Mammary microvascular endothelial cell (primary cell): ENCODE measurements at places on chromosomes 1 and 21. TPM values are rescaled to one million over a fixed set of nuclear protein-coding genes. Genes with fewer than 3 reads are reported as not detected.

The ASAP3 gene
- 3.8 and 5.5 TPM in 2 replicates for total RNA-seq

The ACAP3 gene
- total RNA-seq, result 13.7 and 20.6 TPM in 2 replicates

The SMYD3 gene
- 18.3 and 22.2 TPM in 2 replicates for total RNA-seq

The MANEAL gene
- total RNA-seq, result 0.40 and 0.59 TPM in 2 replicates

The KLHDC7A gene
- not detected in 2 replicates for total RNA-seq

The PARP1 gene
- total RNA-seq, result 201 and 215 TPM in 2 replicates

The HSD3B2 gene
- total RNA-seq, result not detected in 2 replicates

The TIE1 gene
- 427 and 478 TPM in 2 replicates for total RNA-seq

The ARHGAP30 gene
- 0.13 and 0.20 TPM in 2 replicates for total RNA-seq

The PLA2G2D gene
- not detected in 2 replicates for total RNA-seq

The TMEM50B gene
- total RNA-seq, result 26.2 and 38.2 TPM in 2 replicates

The OR2T33 gene
- total RNA-seq, result not detected in 2 replicates

The DISP3 gene
- total RNA-seq, result 0.05 TPM in 1 of 2 replicates, not detected in the other

The PTGS2 gene
- 4.6 and 4.9 TPM in 2 replicates for total RNA-seq

The KIAA0040 gene
- total RNA-seq, result 12.7 and 16.5 TPM in 2 replicates

The GPR161 gene
- total RNA-seq, result 9.1 and 10.5 TPM in 2 replicates

The CNIH3 gene
- total RNA-seq, result 0.39 and 0.73 TPM in 2 replicates

The FMO2 gene
- not detected in 2 replicates for total RNA-seq

The ACTA1 gene
- total RNA-seq, result not detected in 2 replicates

The CD101 gene
- 0.10 TPM in 1 of 2 replicates, not detected in the other for total RNA-seq

The NPPA gene
- not detected in 2 replicates for total RNA-seq

The FASLG gene
- total RNA-seq, result not detected in 2 replicates

The FCRL2 gene
- total RNA-seq, result not detected in 2 replicates

The KCNE1 gene
- not detected in 2 replicates for total RNA-seq

The ZNF593OS gene
- 0.33 TPM in 1 of 2 replicates, not detected in the other for total RNA-seq

The SELE gene
- total RNA-seq, result 2.6 and 3.0 TPM in 2 replicates

The SEMA4A gene
- 0.49 and 1.1 TPM in 2 replicates for total RNA-seq

The KIF21B gene
- total RNA-seq, result 1.00 and 1.2 TPM in 2 replicates

The CFHR1 gene
- total RNA-seq, result not detected in 2 replicates

The LORICRIN gene
- not detected in 2 replicates for total RNA-seq

The NFIA gene
- 7.6 and 12.2 TPM in 2 replicates for total RNA-seq

The MAP10 gene
- total RNA-seq, result 1.9 TPM in 2 replicates

The CRTC2 gene
- total RNA-seq, result 9.1 and 11.6 TPM in 2 replicates

The LAMC1 gene
- 298 and 383 TPM in 2 replicates for total RNA-seq

The TMIGD3 gene
- 0.59 TPM in 1 of 2 replicates, not detected in the other for total RNA-seq

The PPIE gene
- 40.9 and 42.3 TPM in 2 replicates for total RNA-seq

The SLAMF9 gene
- not detected in 2 replicates for total RNA-seq

The RCAN3 gene
- 4.6 and 4.7 TPM in 2 replicates for total RNA-seq

The TNFRSF8 gene
- not detected in 2 replicates for total RNA-seq

The ANKRD34A gene
- total RNA-seq, result 0.05 and 0.07 TPM in 2 replicates

The PDC gene
- not detected in 2 replicates for total RNA-seq

The FCRL1 gene
- total RNA-seq, result not detected in 2 replicates
